A673 (cell line): ENCODE measurements at places on chromosomes 12 and 14. TPM values are rescaled to one million over a fixed set of nuclear protein-coding genes. Genes with fewer than 3 reads are reported as not detected.

A2ML1 gene
- 2.3 and 3.3 TPM in 2 replicates for total RNA-seq

- no peaks in the 10 kb centered on the region for H3K36me3 ChIP-seq
- peaks cover 6% of the 10 kb centered on the region for H3K4me1 ChIP-seq
- H3K27ac ChIP-seq, result no peak overlapping the region
- no peaks in the 10 kb centered on the region for H3K27me3 ChIP-seq
These were observed 55.9 kb downstream of the FERMT2 start for GRCh38 chr14:52895000-52895399.

DNA sequence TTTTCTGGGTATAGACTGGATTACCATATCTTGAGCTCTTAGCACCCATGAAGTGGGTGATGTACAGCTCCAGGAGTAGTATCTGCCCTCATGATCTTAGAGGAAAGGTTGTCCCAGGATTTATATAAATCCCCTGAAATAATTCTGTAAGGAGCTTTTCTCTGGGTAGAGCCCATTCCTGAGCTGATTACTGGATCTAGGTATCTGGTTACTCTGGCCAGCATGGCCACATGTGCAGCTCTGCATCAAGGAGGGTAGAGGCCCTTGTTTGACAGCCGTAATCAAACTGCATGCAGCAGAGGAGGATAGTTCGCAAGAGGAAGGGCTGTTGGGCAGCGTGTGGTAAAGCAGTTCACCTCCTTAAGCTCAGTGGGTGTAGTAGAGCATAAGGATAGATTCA lies 8.5 kb downstream of the COX14 start:
- no peak for DNase-seq
- H3K4me1 ChIP-seq, result no peaks in the 10 kb centered on the region
- no peak overlapping the region for H3K4me3 ChIP-seq
- H3K27me3 ChIP-seq, result no peaks in the 10 kb centered on the region
- peaks cover 3% of the 10 kb centered on the region for H3K36me3 ChIP-seq
- no peak overlapping the region for H3K27ac ChIP-seq

GRCh38 chr14:22462923-22463322 lies 126.1 kb downstream of the DAD1 start:
- H3K4me3 ChIP-seq, result no peak overlapping the region
- no peaks in the 10 kb centered on the region for H3K36me3 ChIP-seq
- H3K4me1 ChIP-seq, result peaks cover 20% of the 10 kb centered on the region

GRCh38 chr12:127179176-127179575 lies 1087.8 kb upstream of the TMEM132C start:
- H3K4me1 ChIP-seq, result no peaks in the 10 kb centered on the region
- DNase-seq, result no peak
- no peak overlapping the region for H3K4me3 ChIP-seq
- no peak overlapping the region for H3K27ac ChIP-seq
- no peaks in the 10 kb centered on the region for H3K27me3 ChIP-seq

GRCh38 chr14:23828616-23829015 lies 125.0 kb upstream of the DHRS4 start:
- no peak overlapping the region for H3K4me3 ChIP-seq
- H3K4me1 ChIP-seq, result no peaks in the 10 kb centered on the region
- H3K27me3 ChIP-seq, result no peaks in the 10 kb centered on the region
- no peak for DNase-seq
- no peak overlapping the region for H3K27ac ChIP-seq

DNA sequence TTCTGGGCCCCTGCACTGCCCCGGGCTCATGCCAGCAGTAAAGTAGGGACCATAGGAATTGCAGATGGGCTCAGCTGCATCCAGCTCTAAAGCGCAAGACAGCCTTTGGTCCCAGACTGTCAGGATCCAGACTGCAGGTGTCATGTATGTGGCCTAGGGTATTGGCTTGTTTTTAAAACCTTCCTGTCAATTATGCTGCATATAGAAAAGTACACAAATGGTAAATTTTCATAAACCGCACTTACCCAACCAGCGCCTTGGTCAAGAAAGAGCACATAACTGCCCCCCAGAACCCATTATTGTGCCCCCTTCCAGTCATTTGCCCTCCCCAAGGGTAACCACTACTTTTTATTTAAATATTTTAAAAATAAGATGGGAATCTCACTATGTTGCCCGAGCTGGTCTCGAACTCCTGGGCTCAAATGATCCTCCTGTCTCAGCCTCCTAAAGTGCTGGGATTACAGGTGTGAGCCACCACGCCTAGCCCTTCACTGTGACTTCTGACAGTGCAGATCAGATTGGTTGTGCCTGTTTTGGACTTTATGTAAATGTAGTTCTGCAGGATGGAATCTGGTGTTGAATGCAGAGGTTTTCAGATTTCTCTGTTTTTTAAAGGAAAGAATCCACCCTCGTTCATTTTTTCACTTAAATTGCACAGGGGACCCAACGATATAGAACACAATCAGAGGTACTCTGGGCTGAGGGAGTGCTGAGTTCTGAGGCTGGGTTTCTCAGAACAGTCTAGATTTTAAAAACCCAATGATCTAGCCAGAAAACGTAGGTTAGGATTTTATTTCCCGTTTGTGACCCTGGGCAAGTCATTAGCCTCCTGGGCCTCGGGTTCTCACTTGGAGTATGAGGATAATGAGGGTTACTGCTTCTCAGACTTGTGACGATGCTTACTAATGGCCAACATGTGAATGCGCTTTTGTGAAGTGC lies 6.7 kb downstream of the NR4A1 start:
- H3K27ac ChIP-seq, result no peak overlapping the region
- no peaks in the 10 kb centered on the region for H3K4me1 ChIP-seq
- no peaks in the 10 kb centered on the region for H3K27me3 ChIP-seq
- peaks cover 14% of the 10 kb centered on the region for H3K36me3 ChIP-seq

SPX gene
- 0.28 and 0.85 TPM in 2 replicates for total RNA-seq

GRCh38 chr12:93979189-93979588 lies 169.2 kb upstream of the PLXNC1 start:
- no peak overlapping the region for H3K4me3 ChIP-seq
- no peak for DNase-seq
- no peak overlapping the region for H3K27ac ChIP-seq
- no peaks in the 10 kb centered on the region for H3K36me3 ChIP-seq
- no peaks in the 10 kb centered on the region for H3K4me1 ChIP-seq
- no peaks in the 10 kb centered on the region for H3K27me3 ChIP-seq

BLTP3B gene
- total RNA-seq, result 31.6 and 31.8 TPM in 2 replicates

PGAM5 gene
- 108 and 121 TPM in 2 replicates for total RNA-seq

- no peaks in the 10 kb centered on the region for H3K27me3 ChIP-seq
- H3K4me3 ChIP-seq, result no peak overlapping the region
- no peak overlapping the region for H3K27ac ChIP-seq
- H3K36me3 ChIP-seq, result no peaks in the 10 kb centered on the region
- no peaks in the 10 kb centered on the region for H3K4me1 ChIP-seq
These were observed 282.9 kb upstream of the ATXN7L3B start for GRCh38 chr12:74254784-74255183.

GRCh38 chr12:132456944-132457495 lies 32.9 kb upstream of the FBRSL1 start:
- H3K27me3 ChIP-seq, result no peaks in the 10 kb centered on the region
- no peak for DNase-seq
- H3K27ac ChIP-seq, result no peak overlapping the region
- no peaks in the 10 kb centered on the region for H3K4me1 ChIP-seq
- H3K4me3 ChIP-seq, result no peak overlapping the region

DNA sequence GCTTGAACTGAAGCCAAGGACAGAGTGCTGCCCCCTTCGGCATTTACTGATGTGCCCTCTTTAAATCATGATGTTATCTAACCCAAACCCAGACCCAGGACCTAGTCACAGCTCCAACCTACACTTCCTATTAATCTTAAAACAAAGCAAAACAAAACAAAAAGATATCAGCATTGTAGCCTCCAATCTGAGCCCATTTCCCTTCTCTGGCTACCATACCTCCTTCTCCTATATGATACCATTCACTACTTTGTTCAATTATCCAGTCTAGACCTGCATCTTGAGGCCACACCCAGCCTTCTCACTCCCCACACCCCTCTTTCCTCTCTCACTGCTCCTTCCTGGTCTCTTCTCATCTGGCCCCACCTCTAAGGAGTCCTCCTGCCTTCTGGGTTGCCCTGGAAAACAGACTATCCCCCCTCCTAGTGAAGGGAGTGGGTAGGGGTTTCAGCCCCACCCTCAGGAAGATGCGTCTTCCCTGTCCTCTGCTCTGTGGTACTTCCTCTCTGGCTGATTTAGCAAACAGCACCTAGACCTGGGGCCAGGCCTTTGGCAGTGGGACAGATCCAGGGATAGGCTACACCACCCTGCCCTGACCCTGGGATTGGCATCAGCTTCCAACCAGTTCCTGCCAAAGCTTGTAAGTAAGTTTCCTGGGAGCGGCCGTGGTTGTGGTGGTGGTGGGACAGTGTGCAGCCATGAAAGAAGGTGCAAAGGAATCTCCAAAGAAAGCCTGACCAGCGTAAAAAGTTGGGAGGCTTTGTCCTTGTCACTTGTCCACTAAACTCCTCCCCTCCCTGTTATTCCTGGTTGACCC lies 3.3 kb downstream of the LTB4R start:
- H3K27ac ChIP-seq, result no peak overlapping the region
- no peak overlapping the region for H3K4me3 ChIP-seq
- H3K27me3 ChIP-seq, result no peaks in the 10 kb centered on the region
- DNase-seq, result no peak

SLC7A8 gene
- 18.3 and 24.8 TPM in 2 replicates for total RNA-seq

DNA sequence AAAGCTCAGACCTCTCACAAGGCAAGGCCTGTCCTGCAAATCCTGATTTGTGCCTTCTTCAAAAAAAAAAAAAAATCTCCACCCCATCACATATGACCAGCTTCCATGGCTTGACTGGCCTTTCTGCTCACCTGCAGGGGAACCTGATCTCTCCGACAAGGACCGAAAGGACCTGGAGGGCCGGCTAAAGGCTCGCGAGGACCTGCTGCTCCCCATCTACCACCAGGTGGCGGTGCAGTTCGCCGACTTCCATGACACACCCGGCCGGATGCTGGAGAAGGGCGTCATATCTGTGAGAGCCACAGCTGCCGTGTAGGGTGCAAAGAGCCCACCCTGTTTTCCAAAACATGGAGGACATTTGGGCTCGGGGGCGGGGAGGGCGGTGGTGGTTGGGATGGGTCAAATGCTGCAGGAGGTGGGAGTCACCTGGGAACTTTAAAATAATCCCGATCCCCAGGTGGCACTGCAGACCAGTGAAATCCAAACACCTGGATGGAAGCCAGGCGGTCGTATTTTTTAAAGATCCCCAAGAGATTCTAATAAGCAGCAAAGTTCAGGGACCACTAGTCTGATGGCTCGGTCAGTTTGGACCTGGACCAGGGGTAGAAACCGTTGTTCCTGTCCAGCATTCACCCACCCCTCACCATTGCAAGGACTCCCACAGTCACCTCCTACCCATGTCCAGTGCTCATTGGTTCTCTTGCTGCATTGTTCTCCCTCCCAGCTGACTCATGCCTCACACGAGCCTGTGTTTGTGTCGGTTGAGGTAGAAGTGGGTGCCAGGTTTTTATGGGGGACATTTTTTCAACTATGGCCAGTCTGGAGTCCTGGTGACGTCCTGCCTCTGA lies 44.8 kb downstream of the FOXN4 start:
- H3K27ac ChIP-seq, result no peak overlapping the region
- no peaks in the 10 kb centered on the region for H3K36me3 ChIP-seq

DNA sequence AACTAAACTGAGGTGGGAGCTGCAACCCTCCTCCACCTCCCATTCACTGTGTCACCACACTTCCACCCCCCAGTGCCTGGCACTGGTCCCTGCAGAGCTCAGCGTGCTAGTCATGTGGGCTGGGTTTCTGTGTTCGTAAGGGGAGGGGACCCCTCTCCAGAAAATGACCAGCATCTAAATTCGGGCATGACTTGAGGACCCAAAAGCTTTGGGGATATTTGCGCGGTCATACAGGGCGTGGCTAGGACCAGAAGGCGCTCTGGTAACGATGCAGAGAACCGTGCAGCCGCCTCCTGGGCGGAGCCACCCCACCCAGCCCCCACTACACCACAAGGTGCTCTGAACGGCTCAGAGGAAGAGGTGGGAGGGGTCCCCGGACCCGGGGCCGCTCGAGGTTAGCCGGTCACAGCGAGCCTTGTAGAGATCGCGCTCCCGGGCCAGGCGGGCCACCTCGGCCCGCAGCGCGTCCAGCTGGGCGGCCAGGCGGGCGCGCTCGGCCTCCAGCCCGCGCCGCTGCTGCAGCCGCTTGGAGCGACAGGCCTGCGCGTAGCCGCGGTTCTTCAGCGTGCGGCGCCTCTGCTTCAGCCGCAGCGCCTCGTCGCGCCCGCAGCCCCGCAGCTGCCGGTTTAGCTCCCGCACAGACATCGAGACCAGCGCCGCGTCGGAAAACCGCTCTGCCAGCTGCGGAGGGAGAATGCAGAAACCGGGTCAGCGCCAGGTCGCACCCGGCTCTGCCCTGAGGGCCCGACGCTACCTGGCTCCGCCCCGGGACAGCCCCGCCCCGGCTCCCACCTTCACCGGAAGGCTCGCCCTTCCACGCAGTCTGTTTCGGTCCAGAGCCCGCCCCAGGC lies 9.8 kb downstream of the CPNE6 start:
- peaks cover 13% of the 10 kb centered on the region for H3K27me3 ChIP-seq
- H3K27ac ChIP-seq, result peak overlapping the region; percentile 50
- H3K4me1 ChIP-seq, result peaks cover 6% of the 10 kb centered on the region
- H3K4me3 ChIP-seq, result peak overlapping the region; percentile 63
- peak; percentile 37 for DNase-seq

- H3K36me3 ChIP-seq, result no peaks in the 10 kb centered on the region
- H3K4me3 ChIP-seq, result no peak overlapping the region
- H3K4me1 ChIP-seq, result no peaks in the 10 kb centered on the region
- no peak overlapping the region for H3K27ac ChIP-seq
These were observed 95.6 kb upstream of the NRXN3 start for GRCh38 chr14:78074561-78074960.

GRCh38 chr14:95095996-95096395 lies 61.3 kb downstream of the DICER1 start:
- peak overlapping the region; percentile 76 for H3K27ac ChIP-seq
- no peak overlapping the region for H3K4me3 ChIP-seq
- peak; percentile 48 for DNase-seq
- H3K36me3 ChIP-seq, result peaks cover 29% of the 10 kb centered on the region

- no peaks in the 10 kb centered on the region for H3K27me3 ChIP-seq
- DNase-seq, result no peak
- H3K4me3 ChIP-seq, result no peak overlapping the region
- no peaks in the 10 kb centered on the region for H3K4me1 ChIP-seq
- no peaks in the 10 kb centered on the region for H3K36me3 ChIP-seq
- H3K27ac ChIP-seq, result no peak overlapping the region
These were observed 42.7 kb upstream of the TMEM132C start for GRCh38 chr12:128224226-128224625.

DNA sequence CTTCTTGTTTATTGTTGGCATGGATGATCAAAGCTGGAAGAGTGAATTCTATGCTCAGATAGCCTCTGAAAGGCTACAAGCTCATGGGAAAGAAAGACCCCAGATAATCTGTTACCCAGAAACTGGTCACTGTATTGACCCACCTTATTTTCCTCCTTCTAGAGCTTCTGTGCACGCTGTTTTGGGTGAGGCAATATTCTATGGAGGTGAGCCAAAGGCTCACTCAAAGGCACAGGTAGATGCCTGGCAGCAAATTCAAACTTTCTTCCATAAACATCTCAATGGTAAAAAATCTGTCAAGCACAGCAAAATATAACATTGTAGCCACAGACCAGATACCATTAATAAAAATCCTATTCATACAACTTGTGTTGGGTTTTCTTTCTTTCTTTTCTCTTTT lies 7.2 kb downstream of the ACOT6 start:
- H3K36me3 ChIP-seq, result no peaks in the 10 kb centered on the region
- no peak overlapping the region for H3K27ac ChIP-seq
- no peak overlapping the region for H3K4me3 ChIP-seq
- no peaks in the 10 kb centered on the region for H3K4me1 ChIP-seq

- H3K27me3 ChIP-seq, result no peaks in the 10 kb centered on the region
- no peak overlapping the region for H3K4me3 ChIP-seq
- H3K36me3 ChIP-seq, result peaks cover 3% of the 10 kb centered on the region
- peaks cover 21% of the 10 kb centered on the region for H3K4me1 ChIP-seq
- H3K27ac ChIP-seq, result no peak overlapping the region
These were observed 3.8 kb downstream of the MLH3 start for GRCh38 chr14:75047506-75047905.

GRCh38 chr12:58241099-58241498 lies 299.7 kb downstream of the ATP23 start:
- no peak overlapping the region for H3K4me3 ChIP-seq
- no peaks in the 10 kb centered on the region for H3K36me3 ChIP-seq
- no peak overlapping the region for H3K27ac ChIP-seq
- peaks cover 21% of the 10 kb centered on the region for H3K4me1 ChIP-seq
- H3K27me3 ChIP-seq, result no peaks in the 10 kb centered on the region
